ENCODE measurements at places on chromosomes 3 and 15. TPM values are rescaled to one million over a fixed set of nuclear protein-coding genes. Genes with fewer than 3 reads are reported as not detected.
A peak's percentile ranks its signal among the peaks of the same experiment; 100 is the strongest.

DNA sequence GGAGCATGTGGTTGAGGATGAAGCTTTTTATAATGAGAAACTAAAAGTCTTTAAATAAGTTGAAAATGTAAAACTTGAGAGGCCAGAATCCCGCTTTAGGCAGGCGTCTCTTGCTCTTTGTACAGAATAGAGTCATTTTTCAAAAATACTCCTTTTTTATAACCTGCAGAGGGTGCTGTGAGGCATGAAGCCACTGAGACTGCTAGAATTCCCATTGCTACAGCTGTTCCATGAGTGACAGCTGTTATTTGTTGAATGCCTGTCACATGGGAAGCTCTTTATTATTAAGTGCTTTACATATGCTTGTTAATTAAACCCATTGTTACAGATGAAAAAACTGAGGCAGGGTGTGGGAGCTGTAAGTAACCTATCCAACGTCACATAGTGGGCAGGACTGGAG, 18.5 kb downstream of the MINAR1 start:
- no peak overlapping the region for H3K27ac ChIP-seq
- no peak overlapping the region for H3K4me3 ChIP-seq
- peaks cover 4% of the 10 kb centered on the region for H3K27me3 ChIP-seq
- DNase-seq: no peak

DNA sequence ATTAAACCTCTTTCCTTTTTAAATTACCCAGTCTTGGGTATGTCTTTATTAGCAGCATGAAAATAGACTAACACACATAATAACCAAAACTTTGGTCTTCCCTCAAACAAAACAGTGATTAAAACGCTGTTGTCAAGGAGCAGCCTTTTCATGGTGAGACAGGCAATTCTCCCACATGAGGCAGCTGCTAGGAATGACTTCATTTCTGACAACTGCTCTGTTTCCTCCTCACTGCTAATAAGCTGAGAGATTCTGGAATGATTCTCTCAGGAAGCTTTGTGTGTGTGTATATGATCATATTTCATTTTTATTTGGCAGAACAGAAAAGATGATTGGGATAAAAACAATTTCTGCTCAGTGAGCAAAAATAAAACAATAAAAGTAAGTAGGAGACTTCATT, 580.6 kb upstream of the ADAMTS9 start:
- H3K4me3 ChIP-seq: no peak overlapping the region
- no peaks in the 10 kb centered on the region for H3K36me3 ChIP-seq
- H3K27ac ChIP-seq: no peak overlapping the region

GRCh38 chr3:11574981-11575669, 68.6 kb downstream of the VGLL4 start:
- peaks cover 12% of the 10 kb centered on the region for H3K36me3 ChIP-seq
- no peak overlapping the region for H3K27ac ChIP-seq
- peaks cover 13% of the 10 kb centered on the region for H3K4me1 ChIP-seq
- H3K27me3 ChIP-seq: no peaks in the 10 kb centered on the region

- H3K4me3 ChIP-seq: no peak overlapping the region
- no peak for DNase-seq
- no peak overlapping the region for H3K27ac ChIP-seq
- H3K4me1 ChIP-seq: peaks cover 7% of the 10 kb centered on the region
- H3K36me3 ChIP-seq: no peaks in the 10 kb centered on the region
These were observed 57.7 kb upstream of the CTSH start for GRCh38 chr15:79002581-79002980.

GRCh38 chr15:99167201-99167600, 62.3 kb downstream of the SYNM start:
- DNase-seq: no peak
- peaks cover 12% of the 10 kb centered on the region for H3K36me3 ChIP-seq
- no peak overlapping the region for H3K4me3 ChIP-seq

GRCh38 chr15:98442901-98443300, 205.4 kb upstream of the IGF1R start:
- H3K4me3 ChIP-seq: no peak overlapping the region
- no peaks in the 10 kb centered on the region for H3K27me3 ChIP-seq
- H3K4me1 ChIP-seq: peaks cover 8% of the 10 kb centered on the region
- DNase-seq: no peak
- no peaks in the 10 kb centered on the region for H3K36me3 ChIP-seq

GRCh38 chr3:195001961-195002861, 268.7 kb downstream of the XXYLT1 start:
- H3K27ac ChIP-seq: no peak overlapping the region
- no peaks in the 10 kb centered on the region for H3K36me3 ChIP-seq
- peak; percentile 54 for DNase-seq
- H3K4me1 ChIP-seq: no peaks in the 10 kb centered on the region
- H3K27me3 ChIP-seq: no peaks in the 10 kb centered on the region

DNA sequence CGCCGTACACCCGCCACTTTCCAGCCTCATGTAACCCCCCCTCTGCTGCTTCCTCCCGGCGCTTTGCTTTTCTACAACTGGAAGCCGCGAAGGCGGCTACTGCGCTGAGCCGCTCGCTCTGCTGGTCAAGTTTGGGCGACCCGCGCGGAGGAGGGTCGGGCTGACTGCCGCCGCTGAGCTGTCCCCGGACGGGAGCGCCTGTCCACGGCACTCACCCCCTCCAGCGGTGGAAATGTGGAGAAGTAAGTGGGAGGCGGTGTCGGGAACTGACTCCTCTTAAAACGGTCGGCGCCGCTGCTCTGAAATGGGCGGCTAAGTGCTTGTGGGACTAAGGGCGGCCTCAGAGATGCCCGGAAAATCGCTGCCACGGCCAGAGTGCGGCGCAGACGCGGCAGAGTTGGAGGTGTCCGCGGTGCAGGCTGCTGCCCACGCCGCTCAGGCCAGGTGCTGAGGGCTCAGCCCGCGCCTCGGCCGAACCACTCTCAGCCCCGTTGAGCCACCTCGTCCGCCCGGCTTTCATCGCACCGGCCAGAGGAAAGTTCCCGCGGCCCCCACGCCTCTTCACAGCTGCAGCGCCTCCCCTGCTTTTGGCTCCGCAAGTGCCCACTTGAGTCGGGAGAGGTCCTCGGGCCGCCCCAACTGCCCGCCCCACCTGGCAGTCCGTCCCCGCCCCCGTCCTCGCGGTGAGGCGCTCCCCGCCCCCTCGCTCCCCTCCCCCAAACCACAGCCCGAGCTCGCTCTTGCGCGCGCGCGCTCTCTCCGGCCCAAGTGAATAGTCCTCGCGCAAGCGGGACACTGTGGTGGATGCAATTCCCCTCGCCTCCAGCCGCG, at the start of gene EPHA6:
Gene EPHA6, plus strand, starts transcription at position 775 of the 831 bp plus-strand sequence.
- no peak within 1 kb of the TSS for H3K27ac ChIP-seq
- no peaks in the 10 kb centered on the region for H3K36me3 ChIP-seq
- H3K27me3 ChIP-seq: peaks cover 21% of the 10 kb centered on the region

GRCh38 chr15:36961956-36962355, 138.4 kb downstream of the MEIS2 start:
- H3K36me3 ChIP-seq: no peaks in the 10 kb centered on the region
- DNase-seq: no peak
- H3K27me3 ChIP-seq: no peaks in the 10 kb centered on the region
- no peak overlapping the region for H3K4me3 ChIP-seq
- no peak overlapping the region for H3K27ac ChIP-seq

GRCh38 chr3:72682936-72683452, 165.3 kb downstream of the SHQ1 start:
- no peak overlapping the region for H3K4me3 ChIP-seq
- no peak overlapping the region for H3K27ac ChIP-seq
- no peaks in the 10 kb centered on the region for H3K36me3 ChIP-seq
- H3K4me1 ChIP-seq: peaks cover 2% of the 10 kb centered on the region
- DNase-seq: no peak

DNA sequence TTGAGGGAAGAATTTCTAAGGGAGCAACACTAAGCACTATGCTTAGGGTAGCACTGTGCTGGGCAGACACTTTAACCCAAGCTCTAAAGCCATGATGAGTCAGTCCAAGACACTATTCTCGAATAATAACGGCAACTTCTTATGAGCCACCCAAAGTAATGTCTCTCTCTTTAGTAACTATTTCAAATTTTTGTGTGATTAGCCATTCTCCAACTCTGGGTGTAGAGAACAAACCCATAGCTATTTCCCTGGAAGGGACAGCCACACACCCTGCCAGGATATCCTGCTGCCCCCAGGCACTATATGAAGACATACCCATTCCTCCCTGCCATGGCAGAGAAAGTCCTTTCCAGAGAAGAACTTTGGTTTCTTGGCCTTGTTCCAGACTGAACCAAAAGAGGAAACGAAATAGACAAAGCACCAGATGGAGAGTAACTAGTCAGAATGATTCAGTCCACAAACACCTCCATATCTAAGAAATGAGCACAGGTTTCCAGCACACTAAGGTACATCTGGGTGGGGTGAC, 384.9 kb upstream of the THBS1 start:
- H3K27me3 ChIP-seq: no peaks in the 10 kb centered on the region
- H3K4me1 ChIP-seq: peaks cover 7% of the 10 kb centered on the region
- H3K4me3 ChIP-seq: no peak overlapping the region
- H3K36me3 ChIP-seq: no peaks in the 10 kb centered on the region
- no peak for DNase-seq
- no peak overlapping the region for H3K27ac ChIP-seq

GRCh38 chr3:66615643-66616301, 115.0 kb upstream of the LRIG1 start:
- H3K27me3 ChIP-seq: no peaks in the 10 kb centered on the region
- H3K4me1 ChIP-seq: no peaks in the 10 kb centered on the region
- no peak overlapping the region for H3K4me3 ChIP-seq

DNA sequence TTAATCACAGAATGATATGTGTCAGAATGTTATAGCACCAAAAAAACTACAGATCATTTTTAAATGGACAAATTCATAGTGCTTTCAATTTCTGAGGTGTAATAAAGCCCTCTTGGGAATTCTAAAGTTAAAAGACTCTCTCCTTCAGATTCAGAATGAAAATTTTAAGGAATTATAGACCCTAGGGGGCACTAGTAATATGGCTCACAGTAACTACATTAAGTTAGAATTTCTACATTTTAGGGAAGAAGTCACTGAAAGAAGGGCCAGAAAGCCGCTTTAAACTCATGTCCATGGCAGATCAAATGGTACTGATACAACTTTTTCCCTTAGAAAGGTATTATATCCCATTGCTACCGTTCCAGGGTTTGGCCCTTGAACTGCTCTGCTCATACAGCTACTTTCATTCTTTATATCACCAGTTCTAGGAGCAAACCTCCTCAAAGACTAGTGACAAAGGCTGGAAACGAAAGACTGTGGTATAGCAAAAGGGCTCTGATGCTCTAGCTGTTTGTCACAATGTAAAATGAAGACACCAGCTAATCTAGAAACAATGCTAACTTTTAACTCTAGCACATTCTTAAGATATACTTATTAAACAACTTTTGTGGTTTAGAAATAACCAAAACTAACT, 18.1 kb downstream of the DAZL start:
- H3K27me3 ChIP-seq: no peaks in the 10 kb centered on the region
- peak; percentile 9 for DNase-seq
- no peaks in the 10 kb centered on the region for H3K36me3 ChIP-seq
- H3K4me3 ChIP-seq: no peak overlapping the region

- H3K27ac ChIP-seq: no peak overlapping the region
- no peak for DNase-seq
- H3K4me1 ChIP-seq: peaks cover 3% of the 10 kb centered on the region
These were observed 404.4 kb upstream of the KCNMB2 start for GRCh38 chr3:178131801-178132200.

Gene NANOGP8
- 0.88 TPM for total RNA-seq

Gene GOLGA8J
- total RNA-seq: not detected

Gene C3orf38
- 18.4 TPM for total RNA-seq

Gene A4GNT
- not detected for total RNA-seq

Gene TMEM207
- not detected for total RNA-seq

Gene ZNF662
- 22.7 TPM for total RNA-seq

Data from lung (tissue), 17 donors.